ENCODE measurements at places on chromosomes 1 and 21. TPM values are rescaled to one million over a fixed set of nuclear protein-coding genes. Genes with fewer than 3 reads are reported as not detected.

The AGMAT gene
- total RNA-seq: 6.7 TPM

The TPTE gene
- not detected for total RNA-seq

The ARHGEF10L gene
- total RNA-seq: 7.2 TPM

The SPRR2E gene
- total RNA-seq: not detected

The RORC gene
- 0.05 TPM for total RNA-seq

The BACE2 gene
- total RNA-seq: 20.2 TPM

The ALX3 gene
- total RNA-seq: not detected

The SNRPE gene
- 236 TPM for total RNA-seq

The LIN28A gene
- total RNA-seq: not detected

The ACTL8 gene
- 1.7 TPM for total RNA-seq

The GRIK1 gene
- not detected for total RNA-seq

The DMBX1 gene
- 0.49 TPM for total RNA-seq

The SLAMF1 gene
- not detected for total RNA-seq

The PTPN7 gene
- total RNA-seq: 0.05 TPM

The ATAD3C gene
- total RNA-seq: not detected

The S100A7A gene
- total RNA-seq: not detected

The NENF gene
- 145 TPM for total RNA-seq

The ZNF678 gene
- total RNA-seq: 1.8 TPM

Data from A549 treated with AZD2906 at 1 μM for 4 hours (cell line).